ENCODE measurements at places on chromosomes 11 and 22.
A peak's percentile ranks its signal among the peaks of the same experiment; 100 is the strongest.

GRCh38 chr22:47795477-47796127 lies 1033.2 kb downstream of the TBC1D22A start:
- DNase-seq: no peak

DNA sequence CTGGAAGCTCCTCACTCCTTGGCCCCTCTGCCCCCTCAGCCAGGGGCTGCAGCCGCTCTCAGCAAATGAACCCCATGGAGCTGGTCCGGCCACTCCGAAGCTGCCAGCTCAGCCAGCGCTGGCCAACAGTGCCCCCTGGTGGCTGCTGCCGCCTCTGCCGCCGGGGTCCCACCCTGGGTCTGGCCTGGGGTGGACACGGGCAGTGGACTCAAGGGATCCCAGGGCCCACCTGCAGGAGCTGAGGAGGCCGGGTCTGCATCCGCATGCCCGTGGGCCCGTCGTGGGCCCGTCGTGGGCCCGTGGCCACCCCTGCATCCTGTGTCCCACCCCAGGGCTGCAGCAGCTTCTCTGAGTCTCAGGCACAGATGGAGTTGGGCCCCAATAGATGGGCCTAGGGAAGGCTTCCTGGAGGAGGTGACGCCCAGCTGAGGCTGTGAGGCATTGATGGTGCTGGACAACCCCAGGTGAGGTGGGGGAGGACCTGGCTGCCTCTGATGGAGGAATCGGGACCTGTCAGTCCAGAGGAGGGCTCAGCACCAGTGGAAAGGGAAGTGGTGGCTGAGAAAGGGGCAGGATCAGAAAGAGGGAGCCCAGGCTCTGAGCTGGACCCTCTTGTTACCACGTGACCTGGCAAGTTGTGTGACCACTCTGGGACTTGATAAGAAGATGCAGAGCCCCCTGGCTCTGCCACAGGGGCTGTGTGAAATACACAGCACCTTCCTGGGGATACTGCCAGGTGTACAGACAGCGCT lies 522.3 kb downstream of the BRD1 start:
- DNase-seq: peak; percentile 20

GRCh38 chr11:67252831-67253239 lies 13.4 kb upstream of the GRK2 start:
- DNase-seq: no peak

- DNase-seq: no peak
Measured at GRCh38 chr22:34639911-34640310, 426.0 kb upstream of the ISX start.

- DNase-seq: no peak
Measured at GRCh38 chr11:64916040-64916774, 802 bp downstream of the ATG2A start.

DNA sequence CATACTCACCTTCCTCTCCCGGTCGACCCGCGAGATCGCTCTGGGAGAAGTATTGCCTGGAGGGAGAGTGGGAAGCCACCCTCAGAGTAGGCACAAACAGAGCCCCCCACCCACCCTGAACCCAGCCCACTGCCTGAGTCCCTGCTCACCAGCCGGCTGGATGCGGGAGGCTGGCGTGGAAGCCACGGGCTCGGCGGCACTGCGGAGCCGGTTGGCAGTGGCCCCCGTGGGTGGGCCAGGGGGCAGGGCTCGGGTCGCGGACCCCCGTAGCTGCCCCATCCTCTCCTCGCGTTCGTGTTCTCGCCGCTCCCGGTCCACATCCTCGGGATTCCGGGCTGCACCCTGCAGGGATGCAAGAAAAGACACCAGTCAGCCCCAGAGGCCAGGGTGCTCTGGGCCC lies 21.4 kb upstream of the TMEM184B start:
- no peak for DNase-seq

DNA sequence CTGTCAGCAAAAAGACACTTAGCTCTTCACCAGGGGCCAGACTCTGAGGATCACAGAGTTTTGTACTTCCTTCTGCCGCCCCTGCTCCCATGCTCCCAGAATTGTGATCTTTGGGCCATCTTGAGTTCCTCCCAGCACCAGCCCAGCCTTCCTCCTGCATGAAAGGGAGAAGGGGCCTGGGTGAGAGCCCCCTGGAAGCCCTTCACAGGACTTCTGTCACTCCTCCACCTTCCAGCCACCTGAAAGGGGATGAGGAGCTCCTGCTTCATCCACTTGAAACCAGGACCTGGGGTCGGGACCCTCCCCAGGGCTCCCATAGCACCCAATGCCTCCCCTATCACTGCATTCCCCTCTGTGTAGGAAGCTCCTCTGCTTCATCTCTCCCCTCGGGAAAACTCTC lies 174.2 kb downstream of the BUD13 start:
- DNase-seq: no peak

DNA sequence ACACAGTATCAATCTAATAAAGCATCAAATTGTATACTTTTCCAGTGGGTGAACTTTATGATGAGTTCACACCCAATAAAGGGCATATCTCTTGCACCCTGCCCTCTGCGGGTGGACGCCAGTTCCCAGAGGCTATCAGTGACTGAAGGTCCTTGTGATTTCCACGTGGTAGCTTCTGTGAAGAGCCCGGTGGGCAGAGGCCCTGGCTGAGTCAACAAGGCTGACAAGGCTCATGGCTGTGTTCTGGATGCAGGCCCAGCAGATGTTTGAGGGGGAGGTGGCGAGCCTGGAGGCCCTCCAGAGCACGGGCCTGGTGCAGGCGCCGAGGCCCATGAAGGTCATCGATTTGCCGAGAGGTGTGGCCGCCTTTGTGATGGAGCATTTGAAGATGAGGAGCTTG lies 71.4 kb downstream of the PIWIL3 start:
- peak; percentile 52 for DNase-seq

- no peak for DNase-seq
Measured at GRCh38 chr22:40519284-40519947, 117.1 kb downstream of the MRTFA start.

DNA sequence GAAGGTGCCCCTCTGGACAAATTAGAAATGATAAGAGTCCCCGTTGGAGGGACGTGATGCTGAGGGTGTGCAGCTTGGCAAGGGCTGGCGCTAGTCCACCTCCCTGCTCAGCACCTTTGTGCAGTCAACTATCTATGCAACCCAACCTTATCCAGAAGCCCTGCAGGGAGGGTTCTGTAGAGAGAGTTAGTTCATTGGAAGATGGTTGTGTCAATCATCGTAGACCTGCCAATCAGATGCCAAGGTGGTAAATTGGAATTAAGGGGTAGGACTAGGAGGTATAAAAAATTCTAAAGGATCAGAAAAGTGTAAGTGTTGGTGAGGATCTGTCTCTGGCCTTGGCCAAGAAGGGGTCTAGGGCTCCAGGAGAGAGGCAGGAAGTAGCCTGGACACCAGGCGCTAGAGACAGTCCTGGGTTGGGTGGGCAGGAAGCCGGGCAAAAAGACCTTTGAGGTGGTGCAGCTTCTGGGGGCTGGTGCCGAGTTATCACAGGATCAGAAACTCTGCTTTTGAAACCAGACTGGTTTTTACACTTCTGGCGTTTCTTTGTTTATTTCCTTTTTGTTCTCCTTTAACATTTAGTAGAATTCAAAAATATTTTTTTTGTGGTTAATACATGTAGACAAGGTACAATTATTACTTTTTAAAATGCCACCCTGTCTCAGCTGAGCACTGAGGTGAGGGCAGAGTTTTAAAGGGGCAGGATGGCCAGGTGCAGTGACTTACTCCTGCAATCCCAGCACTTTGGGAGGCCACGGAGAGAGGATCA lies 1.6 kb downstream of the C1QTNF6 start:
- DNase-seq: no peak

Measured in NCI-H1105 (cell line).